ENCODE measurements at places on chromosomes 5 and 9.

DNA sequence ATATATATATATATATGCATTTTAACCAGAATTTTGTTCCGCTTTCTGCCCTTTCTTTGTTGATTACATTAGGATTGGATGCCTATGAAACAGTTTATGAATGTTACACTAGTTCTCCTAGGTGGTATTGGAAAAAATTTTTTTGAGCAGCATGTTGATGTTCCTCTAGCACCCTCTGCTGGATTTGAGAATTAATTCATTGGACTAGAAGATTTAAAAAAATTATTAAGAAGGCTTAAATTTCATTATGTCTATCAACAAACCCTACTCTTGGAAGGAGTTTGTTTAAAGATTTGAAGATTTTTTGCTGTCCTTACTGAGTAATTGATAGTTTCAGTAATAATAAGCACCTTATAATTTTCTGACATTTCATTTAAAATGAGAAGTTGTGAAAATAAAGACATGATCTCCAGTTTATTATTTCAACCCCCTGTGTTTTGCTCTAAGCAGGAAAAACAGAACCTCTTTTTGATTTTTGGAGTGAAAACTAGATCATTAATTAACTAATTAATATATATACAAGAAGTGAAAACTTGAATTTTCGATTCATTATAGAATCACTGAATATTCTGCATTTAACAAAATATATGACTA lies 89.6 kb downstream of the CCDC171 start:
- no peak for DNase-seq

GRCh38 chr9:124764774-124765438 lies 6.2 kb downstream of the NR6A1 start:
- DNase-seq: no peak

DNA sequence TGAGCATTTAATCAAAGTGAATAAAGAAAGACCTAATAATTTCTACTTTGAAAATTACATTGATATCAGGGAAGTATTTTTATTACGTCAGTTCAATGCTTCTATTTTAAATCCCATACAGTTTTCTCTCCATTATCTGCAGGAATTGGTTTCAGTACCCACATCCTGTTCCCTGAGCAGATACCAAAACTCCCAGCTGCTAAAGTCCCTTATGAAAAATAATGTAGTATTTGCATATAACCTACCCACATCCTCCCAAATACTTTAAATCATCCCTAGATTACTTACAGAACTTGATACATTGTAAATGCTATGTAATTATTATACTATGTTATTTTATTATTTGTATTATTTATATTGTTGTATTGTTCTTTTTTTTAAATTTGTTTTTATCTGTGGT lies 125.4 kb upstream of the MINAR2 start:
- DNase-seq: no peak

DNA sequence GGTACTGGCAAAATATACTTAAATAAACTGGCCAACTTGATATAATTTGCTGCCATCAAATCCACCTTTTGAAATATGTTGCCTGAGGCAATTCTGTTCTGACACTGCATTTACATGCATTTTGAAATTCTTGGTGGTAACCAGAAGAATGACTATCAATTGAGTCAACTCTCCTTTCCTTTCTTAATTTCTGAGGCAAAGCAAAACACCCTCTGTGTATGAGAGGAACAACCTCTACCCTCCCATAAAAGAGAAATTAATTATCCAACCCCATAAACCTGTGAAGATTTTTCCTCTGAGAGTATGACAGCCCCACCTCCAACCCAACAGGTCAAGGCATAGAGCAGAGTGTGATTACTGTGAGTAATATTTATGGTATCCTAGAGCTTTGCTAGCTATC lies 286.8 kb downstream of the NR2F1-AS1 start:
- no peak for DNase-seq

GRCh38 chr9:12775679-12776512 lies 1.1 kb downstream of the LURAP1L start:
- no peak for DNase-seq

GRCh38 chr5:1737790-1738405 lies 61.7 kb downstream of the MRPL36 start:
- no peak for DNase-seq
